Lung (tissue), 17 donors: ENCODE measurements at places on chromosomes 7 and 10. TPM values are rescaled to one million over a fixed set of nuclear protein-coding genes. Genes with fewer than 3 reads are reported as not detected.

GRCh38 chr7:41046776-41047175, 656.1 kb downstream of the INHBA start:
- no peak for DNase-seq

The KIF11 gene
- 1.3 TPM for total RNA-seq

- no peak for DNase-seq
Observed at GRCh38 chr10:97805949-97806348, 34.1 kb upstream of the SFRP5 start.

The AFAP1L2 gene
- total RNA-seq = 21.0 TPM

The MACROH2A2 gene
- total RNA-seq = 19.3 TPM

DNA sequence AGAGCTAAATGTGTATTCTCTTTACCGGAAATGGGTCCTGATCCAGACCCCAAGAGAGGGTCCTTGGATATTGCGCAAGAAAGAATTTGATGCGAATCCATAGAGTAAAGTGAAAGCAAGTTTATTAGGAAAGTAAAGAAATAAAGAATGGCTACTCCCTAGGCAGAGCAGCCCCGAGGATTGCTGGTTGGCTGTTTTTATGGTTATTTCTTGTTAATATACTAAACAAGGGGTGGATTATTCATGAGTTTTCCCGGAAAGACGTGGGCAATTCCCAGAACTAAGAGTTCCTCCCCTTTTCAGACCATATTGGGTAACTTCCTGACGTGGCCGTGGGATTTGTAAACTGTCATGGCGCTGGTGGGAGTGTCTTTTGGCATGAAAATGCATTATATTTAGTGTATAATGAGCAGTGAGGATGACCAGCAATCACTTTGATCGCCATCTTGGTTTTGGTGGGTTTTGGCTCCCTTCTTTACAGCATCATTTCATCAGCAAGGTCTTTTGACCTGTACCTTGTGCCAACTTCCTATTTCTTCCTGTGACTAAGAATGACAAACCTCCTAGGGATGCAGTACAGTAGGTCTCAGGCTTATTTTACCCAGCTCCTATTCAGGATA, 60.4 kb downstream of the ARL4A start:
- DNase-seq = no peak

The HABP2 gene
- 1.3 TPM for total RNA-seq

The SPDYE11 gene
- not detected for total RNA-seq

DNA sequence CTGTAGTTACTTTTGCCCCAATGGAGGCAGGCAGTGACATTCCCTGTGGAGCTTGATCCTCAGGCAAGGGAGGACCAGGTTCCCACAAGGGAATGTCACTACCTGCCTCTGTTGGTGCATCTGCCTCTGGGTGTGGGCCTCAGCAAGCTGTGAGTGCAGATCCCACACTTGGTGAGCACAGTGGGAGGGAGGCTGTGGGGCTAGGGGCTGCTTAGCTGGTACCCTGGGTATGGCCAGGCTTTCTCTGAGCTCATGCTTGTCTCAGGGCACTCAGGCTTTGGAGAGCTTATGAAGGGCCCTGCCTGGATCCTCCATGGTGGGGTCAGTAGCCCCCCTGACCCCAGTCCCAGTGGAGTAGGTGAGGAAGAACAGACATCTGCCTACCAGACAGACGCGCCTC, 16.2 kb upstream of the ZNF488 start:
- DNase-seq = no peak

DNA sequence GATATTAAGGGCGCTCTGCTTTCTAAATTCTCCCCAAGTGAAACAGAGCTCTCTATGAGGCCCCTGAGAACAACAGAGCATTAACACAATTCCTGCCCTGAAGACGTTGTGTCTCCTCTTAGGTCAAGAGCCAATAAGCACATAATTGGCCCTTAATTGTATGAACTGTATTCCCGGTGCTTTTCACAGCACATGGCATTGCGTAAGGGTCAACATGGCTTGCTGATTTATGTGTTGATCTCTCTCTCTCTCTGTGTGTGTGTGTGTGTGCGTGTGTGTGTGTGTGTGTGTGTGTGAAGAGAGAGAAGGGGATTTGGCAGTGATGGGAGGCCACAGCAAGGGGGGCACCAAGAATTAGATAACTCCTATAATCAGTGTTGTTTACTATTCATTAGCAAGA, 40.5 kb downstream of the LYZL1 start:
- DNase-seq = peak; percentile 87

DNA sequence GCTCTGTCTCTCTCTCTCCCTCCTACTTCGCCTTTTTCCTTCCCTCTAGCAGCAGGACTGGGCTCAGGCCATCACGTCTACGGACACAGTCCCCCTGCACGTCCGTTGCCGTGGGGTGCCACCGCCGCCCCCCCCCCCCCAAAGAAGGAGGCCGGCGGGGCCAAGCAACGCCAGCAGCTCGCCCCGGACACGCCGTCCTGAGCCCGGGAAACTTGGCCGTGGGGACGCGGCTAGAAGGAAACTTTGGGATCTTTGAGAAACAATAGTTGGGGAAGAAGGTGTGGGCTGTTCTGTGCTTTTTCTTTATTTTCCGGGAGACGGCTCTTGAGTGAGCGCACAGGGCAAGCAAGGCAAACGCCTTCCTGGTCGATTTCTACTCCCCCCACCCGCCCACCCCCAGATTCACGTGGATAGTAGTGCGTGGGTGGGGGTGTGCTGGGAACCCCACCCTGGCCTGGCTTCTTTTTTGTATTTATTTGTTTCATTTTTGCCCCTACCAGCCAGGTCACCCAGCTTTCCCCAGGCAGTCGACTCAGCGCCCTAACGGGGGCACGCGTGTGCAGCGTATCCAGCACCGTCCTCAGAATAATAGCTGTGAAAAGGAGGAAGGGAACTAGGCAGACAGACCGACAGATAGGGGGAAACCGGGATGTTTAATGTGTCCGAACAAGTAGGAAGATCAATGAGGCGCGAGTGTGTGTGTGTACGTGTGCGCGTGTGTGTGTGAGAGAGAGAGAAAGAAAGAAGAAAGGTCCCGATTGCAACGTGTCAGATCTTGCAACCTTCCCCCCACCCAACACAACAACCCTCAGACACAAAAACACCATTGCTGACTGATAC, 1.4 kb downstream of the MXI1 start:
- DNase-seq = peak; percentile 77

The TMEM184A gene
- total RNA-seq = 1.8 TPM
